Dermis microvascular lymphatic vessel endothelial cell (primary cell): ENCODE measurements at places on chromosomes 4 and X. TPM values are rescaled to one million over a fixed set of nuclear protein-coding genes. Genes with fewer than 3 reads are reported as not detected.
A peak's percentile ranks its signal among the peaks of the same experiment; 100 is the strongest.

DNA sequence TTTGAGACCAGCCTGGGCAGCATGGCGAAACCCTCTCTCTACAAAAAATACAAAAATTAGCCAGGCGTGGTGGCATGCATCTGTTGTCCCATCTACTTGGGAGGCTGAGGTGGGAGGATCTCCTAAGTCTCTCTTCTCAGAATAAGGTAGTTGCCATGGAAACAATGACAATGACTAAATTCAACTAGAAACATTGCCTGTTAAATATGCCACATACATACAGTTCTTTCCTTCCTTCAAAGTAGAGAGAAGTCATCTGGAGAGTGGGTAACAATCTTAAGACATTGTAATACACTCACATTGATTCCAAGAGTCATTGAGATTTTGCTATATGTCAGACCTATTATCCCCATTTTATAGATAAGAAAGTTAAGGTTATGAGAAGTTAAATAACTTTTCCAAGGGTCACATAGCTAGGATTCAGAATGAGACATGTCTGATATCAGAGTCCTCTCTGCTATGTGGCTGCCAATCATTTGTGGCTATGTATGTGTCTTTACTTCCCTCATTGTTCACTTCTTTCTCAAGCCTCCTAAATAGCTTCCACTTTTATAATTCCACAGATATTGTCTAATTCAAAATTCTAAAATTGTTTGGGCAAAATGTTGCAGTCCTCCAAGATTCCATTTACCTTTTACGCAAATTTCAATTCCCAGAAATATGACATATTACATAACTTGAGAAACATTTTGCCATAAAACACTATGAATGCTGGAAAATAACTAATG is 37.2 kb upstream of the RAPGEF2 start:
- DNase-seq, result no peak

- DNase-seq, result no peak
These were observed 154.3 kb downstream of the CFAP299 start for GRCh38 chr4:80489798-80490197.

GRCh38 chr4:117783716-117784115 is 250.6 kb upstream of the NDST3 start:
- DNase-seq, result peak; percentile 32

- DNase-seq, result no peak
These were observed 111.9 kb downstream of the SORBS2 start for GRCh38 chr4:185700048-185700447.

- no peak for DNase-seq
These were observed 48.5 kb upstream of the MYOZ2 start for GRCh38 chr4:119087121-119087520.

DNA sequence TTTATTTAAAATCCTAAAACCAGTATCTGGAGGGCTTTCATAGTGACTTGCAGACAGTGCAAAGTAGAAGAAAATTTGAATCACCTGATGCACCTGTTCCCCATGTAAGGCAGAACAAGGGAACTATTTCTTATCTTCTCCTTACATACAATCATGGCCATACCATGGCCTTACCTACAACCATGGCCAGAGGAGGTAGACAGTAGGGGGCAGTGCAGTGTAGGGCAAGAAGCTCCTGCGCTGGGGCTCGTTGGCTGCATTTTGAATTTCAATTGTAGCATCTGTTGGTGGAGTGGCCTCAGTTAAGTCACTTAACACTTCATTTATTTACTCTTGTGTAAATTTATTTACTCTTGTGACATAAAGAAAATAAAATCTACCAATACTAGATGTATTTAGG is 33.0 kb downstream of the GALNTL6 start:
- no peak for DNase-seq

DNA sequence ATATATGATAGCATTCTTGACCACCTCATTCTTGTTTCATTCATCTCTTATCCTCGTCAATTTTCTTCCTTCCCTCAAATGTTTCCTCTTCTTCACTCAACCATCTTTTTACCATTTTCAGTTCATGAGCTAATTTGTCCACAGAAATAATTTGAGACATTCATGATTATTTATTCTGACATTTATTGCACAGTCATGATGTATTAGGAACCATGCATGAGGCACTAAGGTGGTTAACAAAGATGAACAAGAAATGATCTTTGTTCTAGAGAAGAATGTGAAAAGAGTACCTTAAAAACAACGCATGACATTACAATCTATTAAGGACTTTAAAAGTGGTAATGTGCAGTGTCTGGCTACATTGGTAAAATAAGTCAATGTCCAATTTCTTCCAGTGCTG is 27.9 kb downstream of the TEC start:
- DNase-seq, result no peak

DNA sequence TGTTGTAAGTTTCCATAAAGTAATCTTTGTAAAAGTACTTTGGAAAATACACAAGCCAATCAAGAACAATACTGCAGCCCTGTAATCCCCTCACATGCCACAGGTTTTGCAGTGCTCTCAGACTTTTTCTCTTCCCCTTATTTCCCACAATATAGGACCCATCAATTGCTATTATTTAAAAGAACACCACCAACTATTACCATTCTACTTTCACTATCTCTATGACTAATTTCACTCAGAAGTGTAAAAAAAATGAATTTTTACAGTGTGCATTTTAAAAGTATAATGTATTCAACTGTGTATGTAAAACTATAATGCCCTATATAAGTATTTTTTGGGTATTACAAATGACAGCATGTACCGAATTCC is 1.7 kb downstream of the ATP8A1 start:
- DNase-seq, result no peak

- DNase-seq, result no peak
These were observed 134.9 kb downstream of the POLA1 start for GRCh38 chrX:24828600-24828999.

DNA sequence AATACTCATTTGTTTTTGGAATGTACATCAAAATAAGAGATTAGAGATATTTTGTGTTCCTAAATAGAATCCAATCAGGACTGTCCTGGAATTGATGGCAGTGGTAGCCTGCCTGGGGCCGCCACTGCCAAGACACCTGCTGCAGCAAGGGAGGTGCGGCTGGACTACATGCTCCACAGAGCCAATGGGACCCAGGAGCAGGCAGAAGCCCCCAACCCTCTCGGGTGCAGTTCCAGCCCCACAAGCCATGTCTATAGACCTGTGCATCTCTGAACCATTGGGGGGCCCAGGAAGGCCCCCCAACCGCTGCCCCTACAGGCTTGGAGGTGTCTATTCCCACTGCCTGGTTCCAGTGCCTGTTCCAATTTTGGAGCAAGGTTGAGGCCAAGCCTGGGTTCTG is 1524.3 kb downstream of the PCDH18 start:
- no peak for DNase-seq

GRCh38 chr4:58507079-58507478 is 1396.9 kb upstream of the IGFBP7 start:
- DNase-seq, result no peak

GRCh38 chr4:176186671-176187395 is 8.6 kb downstream of the SPATA4 start:
- no peak for DNase-seq

GRCh38 chr4:139901531-139902320 is 236.1 kb downstream of the MGST2 start:
- DNase-seq, result no peak

- DNase-seq, result no peak
These were observed 39.3 kb downstream of the NHSL2 start for GRCh38 chrX:71949844-71950445.

DNA sequence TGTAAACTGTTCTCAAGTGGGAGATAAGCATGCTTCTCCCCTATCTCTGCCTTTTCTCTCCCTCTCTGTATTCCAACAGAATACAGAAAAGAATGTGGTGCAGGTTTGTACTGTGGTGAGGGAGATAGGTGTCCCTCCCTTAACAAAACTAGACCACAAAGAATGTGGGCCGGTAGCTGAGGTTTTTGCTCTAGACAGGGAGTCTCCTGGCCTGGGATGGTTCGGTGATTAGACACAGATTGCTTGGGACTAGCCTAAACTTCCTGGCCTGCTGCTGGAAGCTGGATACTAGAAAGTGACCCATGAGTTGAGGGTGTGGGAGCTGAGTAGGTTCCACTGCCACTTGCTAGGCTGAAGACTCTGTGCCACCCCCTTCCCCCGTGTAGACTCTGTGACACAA is 143.0 kb downstream of the CXXC4 start:
- DNase-seq, result no peak

- DNase-seq, result no peak
These were observed 12.1 kb downstream of the GPRIN3 start for GRCh38 chr4:89295415-89295927.

DNA sequence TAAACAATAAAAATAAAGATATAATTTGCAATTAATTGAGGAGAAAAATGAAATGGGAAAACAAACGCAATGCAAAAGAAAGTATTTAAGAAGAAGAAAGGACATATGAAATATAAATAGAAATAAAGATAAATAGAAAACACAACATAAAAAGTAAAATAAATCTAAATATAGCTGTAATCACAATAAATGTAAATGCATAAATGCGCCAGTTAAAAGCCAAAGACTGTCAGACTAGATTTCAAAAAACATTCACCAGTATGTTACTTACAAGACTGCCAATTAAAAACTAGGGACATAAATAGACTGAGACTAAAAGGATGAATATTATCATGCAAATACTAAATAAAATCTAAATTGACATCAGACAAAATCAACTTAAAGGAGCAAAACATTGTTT is 102.4 kb downstream of the KDR start:
- no peak for DNase-seq

GRCh38 chr4:187218705-187219245 is 495.1 kb upstream of the FAT1 start:
- no peak for DNase-seq

DNA sequence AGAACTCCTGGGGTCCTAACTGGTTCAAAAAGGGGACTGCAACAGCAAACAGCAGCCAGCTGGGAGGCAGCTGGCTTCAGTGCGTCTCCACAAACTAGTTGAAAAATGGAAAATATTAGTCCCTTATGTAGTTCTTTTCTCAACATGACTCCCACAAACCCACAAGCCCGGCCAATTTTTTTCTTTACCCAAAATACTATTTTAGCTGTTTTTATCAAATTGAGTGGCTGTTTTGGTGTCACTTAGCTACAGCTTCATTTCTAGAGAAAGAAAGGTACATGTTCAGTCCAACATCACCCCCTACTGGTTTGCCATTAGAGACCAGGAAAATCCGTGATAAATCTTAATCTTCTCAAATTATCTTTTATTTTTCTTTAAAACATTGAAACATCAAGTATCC is 97.2 kb downstream of the GUCY2F start:
- DNase-seq, result peak; percentile 9

- DNase-seq, result no peak
These were observed 43.3 kb downstream of the MAML3 start for GRCh38 chr4:140110542-140111215.

GRCh38 chr4:129379429-129379828 is 283.5 kb downstream of the C4orf33 start:
- no peak for DNase-seq

- no peak for DNase-seq
These were observed 210.6 kb upstream of the KLF3 start for GRCh38 chr4:38453253-38453881.

Gene ZFP42
- 0.13 TPM in 2 replicates for total RNA-seq

Gene NR3C2
- 6.0 and 8.5 TPM in 2 replicates for total RNA-seq

Gene LRIT3
- under 0.01 TPM in 2 replicates for total RNA-seq

Gene SASH3
- total RNA-seq, result not detected in 2 replicates

Gene EREG
- total RNA-seq, result under 0.01 TPM in 1 of 2 replicates, not detected in the other

Gene YY2
- 0.90 and 1.0 TPM in 2 replicates for total RNA-seq

Gene MAGEB17
- not detected in 2 replicates for total RNA-seq

Gene JCHAIN
- total RNA-seq, result not detected in 2 replicates

Gene RASGEF1B
- under 0.01 and 0.38 TPM in 2 replicates for total RNA-seq

Gene SPATA4
- total RNA-seq, result not detected in 2 replicates
